ENCODE measurements at places on chromosomes 12 and 14.

- DNase-seq: no peak
Observed at GRCh38 chr14:104064003-104064402, 21.5 kb upstream of the ASPG start.

- no peak for DNase-seq
Observed at GRCh38 chr12:91972896-91973295, 172.8 kb downstream of the BTG1 start.

GRCh38 chr12:120737557-120738251 is 12.1 kb downstream of the ACADS start:
- DNase-seq: no peak

DNA sequence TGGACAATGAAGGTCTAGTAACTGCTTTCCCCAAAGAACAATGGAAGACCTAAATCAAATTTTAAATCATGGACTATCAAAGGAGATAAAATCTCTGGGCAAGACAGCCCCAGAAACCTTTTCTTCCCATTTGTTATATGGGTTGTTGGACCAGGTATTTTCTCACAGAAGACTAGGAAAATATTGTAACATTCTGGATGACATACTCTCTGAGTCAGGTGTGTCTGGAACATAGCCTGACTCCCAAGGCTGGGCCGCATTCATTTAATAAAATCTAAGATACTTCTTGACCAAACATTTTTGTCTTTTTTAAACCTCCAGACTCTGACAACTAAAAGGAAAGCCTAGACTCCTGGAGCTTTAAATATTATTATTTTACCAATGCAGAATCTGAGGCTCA is 87.9 kb downstream of the ATP23 start:
- DNase-seq: no peak

DNA sequence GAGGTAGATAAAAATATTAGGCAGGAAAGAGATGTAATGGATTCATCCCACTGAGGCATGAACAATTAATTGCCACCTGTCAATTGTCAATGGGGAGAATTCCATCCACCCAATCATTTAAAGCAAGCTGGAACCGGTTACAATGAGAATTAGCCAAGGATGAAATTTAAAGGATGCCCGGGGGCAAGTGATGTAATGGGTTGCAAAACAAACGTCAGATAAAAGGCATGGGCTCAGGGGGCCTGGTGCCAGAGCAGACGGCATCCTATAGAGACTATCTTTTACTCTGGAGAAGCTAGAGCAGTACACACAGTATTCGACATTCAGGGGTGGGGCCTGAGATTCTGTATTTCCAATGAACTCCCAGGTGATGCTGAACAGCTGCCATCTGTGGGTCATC is 80.5 kb upstream of the ZFP36L1 start:
- no peak for DNase-seq

GRCh38 chr12:72246370-72246769 is 25.8 kb upstream of the TRHDE start:
- DNase-seq: no peak

DNA sequence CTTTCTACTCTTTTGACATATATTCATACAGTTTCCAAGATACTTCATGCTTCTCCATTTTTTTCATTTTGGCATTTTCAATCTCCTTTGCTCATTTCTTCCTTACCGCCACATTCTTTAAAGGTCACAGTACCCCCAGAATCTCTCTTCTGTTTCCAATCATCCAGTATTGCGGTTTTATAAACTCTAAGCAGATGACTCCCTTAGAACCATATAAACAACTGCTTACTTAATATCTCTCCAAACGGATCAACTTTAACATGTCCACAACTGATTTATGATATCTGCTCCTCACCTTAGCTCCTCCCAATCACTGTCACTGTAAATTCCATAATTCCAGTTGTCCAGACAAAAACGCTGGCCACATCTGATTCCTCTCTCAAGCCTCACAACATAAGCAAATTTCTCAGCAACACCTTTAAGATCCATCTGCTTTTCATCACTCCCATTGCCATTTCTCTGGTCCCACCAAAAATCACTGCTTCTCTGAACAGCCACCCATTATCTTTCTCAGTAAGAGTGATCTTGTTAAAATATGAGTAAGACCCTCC is 49.6 kb downstream of the HNRNPC start:
- DNase-seq: no peak

GRCh38 chr14:67523764-67524633 is 9.1 kb upstream of the PLEKHH1 start:
- DNase-seq: no peak

DNA sequence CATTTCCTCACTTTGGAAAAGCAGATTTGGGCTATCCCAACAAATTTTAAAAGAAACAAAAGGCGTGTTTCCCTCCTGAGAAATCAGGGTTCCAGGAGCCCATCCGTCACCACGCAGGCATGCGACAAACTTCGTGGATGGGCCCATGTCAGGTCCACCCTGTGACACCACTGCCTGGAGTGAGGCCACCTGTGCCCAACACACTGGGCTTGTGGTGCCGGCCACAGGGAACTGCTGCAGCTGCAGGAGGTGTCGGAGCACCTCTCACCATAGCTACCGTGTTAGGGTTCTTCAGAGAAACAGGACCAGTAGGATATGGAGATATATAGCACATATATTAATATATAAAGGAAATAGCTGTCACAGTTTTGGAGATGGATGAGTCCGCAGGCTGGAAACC is 53.0 kb upstream of the BCL11B start:
- DNase-seq: no peak

DNA sequence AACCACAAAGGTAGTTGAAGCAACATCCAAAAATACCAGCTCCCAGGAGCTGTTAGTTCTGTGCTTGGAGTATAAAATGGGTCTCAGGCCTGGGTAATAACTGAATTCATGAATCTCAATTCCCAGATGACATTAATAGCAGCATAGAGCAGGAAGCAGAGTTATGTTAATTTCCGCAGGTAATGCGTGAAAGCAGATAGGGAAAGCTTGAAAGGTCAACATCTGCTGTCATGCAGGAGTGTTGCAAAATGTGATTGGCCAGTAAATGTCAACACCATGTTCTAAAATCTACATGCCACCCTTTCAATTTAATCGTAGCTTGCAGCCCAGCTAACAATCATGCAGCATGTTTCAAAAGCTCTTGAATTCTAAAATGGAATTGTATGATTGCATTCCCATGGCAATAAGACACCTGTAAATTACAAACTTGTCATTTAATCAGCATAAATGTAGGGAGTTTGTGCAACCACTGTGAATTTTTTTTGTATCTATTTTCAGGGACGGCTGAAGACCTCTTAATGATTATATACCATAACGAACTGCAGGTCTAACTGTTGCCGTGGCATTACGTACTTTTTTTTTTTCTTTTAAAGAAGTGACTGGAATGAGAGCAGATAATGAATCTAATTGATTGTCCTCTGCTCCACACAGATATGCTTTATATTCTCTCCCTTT is 635.8 kb upstream of the FOXG1 start:
- no peak for DNase-seq

GRCh38 chr14:77322250-77322902 is 1.5 kb downstream of the GSTZ1 start:
- no peak for DNase-seq
